ENCODE measurements at places on chromosomes 2 and 18.

DNA sequence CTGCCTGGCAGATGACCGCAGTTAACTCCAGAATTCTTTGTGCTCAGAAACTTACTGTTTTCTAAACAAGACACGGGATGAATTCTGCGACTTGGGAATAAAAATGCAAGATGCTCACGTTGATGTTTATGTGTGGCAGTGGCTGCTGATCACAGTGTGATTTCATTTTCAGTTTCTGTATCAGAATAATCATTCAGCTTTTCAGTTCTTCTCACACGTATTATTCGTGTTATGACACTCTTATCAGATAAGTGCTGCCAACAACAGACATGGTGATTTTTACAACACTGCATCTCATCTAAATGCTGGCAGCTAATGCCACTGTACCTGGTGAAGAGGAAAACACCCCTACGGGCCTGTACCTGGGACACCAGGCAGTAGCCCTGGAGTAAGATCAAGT, 272.9 kb upstream of the REV1 start:
- no peak for DNase-seq

- no peak for DNase-seq
Observed at GRCh38 chr2:67919490-67919889, 143.3 kb downstream of the C1D start.

DNA sequence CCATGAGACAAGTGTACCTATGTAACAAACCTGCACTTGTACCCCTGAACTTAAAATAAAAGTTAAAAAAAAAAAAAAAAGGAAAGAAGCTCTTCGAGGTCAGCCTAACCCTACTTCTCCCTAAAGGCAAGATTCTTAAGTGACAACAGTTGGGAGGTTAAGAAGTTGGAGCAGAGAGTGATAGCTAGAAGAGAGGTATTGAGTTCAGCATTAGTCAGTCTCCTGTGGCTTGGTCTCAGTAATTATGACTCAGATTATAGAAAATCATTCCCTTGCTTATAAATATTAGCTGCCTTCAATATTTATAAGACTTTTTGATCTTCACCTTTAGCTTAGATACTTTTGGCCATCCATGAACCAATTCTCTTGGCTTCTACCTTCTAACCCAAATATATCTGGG, 926.8 kb upstream of the SLC39A10 start:
- DNase-seq: no peak

GRCh38 chr18:53509886-53510285, 714.6 kb downstream of the MBD2 start:
- DNase-seq: no peak

DNA sequence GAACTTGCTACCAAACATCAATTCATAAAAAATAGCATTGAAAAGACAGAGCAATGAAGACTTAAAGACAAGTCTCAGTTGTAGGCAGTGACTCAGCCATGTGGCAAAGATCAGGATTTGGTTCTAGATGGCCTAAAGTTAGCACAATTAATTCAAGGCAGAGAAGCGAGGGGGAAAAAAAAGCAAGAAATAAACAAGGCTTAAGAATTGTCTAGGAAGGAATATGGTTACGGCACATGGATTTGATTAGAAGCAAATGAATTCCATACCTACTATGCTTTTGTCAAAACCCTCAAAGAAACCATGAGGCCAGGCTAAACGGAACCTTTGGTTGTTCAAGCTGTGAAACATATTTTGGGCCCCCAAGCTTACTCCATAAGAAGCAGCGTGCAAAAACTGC, 362.2 kb upstream of the KCNH7 start:
- DNase-seq: no peak

- no peak for DNase-seq
Observed at GRCh38 chr2:85541753-85542457, 2.9 kb downstream of the MAT2A start.

DNA sequence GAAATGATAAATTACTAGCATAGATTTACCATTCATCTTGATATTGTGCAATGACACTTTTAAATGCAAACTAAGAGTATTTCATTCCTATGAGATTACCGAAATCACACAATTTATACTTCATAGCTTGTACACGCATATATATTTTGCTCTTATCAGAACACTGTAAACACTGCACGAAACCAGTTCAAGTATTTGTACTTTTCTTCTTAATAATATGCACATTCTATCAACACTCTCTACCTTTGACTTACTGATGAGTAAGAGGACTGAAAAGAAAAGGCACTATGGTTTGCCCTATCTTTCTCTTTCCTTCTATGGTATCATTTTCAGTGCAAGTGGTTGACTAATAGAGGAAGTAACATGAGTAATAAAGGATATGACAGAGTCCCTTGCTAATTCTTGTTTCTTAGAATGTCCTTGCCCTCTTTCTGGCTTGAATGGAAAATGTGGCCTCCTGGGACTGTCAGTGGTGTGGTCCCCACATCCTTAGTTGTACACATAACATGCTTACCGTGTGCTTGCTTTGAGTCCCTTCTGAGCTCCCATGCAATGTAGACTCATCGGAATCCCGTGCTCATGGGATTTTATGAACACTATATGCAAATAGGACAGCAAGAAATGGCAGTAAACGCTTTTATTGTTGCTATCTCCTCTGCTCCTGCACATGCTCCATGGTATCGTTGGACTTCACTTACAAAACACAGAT, 363.5 kb upstream of the TNP1 start:
- no peak for DNase-seq

GRCh38 chr2:210539578-210540416, 16.6 kb upstream of the CPS1 start:
- no peak for DNase-seq

- no peak for DNase-seq
Observed at GRCh38 chr2:18903750-18904149, 314.4 kb upstream of the NT5C1B start.

GRCh38 chr2:163347982-163348856, 387.6 kb downstream of the FIGN start:
- DNase-seq: peak; percentile 59

DNA sequence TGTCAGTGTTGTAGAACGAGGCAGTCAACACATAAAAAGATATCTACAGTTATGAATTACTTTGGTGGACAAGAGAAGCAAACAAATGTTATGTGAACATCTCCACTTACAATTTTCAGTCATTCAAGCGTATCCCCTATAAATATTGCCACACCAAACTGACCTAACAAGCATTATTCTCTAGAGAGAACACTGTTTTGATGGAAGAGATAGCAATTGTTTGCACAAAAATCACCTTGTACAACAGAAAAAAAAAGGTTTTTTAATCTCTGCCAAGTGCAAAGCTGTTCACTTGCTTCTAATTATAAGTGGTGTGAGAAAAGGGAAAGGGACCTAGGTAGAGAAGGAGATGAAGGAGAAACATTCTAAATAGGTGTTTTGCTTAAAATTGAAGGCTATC, 33.8 kb downstream of the PID1 start:
- DNase-seq: no peak

DNA sequence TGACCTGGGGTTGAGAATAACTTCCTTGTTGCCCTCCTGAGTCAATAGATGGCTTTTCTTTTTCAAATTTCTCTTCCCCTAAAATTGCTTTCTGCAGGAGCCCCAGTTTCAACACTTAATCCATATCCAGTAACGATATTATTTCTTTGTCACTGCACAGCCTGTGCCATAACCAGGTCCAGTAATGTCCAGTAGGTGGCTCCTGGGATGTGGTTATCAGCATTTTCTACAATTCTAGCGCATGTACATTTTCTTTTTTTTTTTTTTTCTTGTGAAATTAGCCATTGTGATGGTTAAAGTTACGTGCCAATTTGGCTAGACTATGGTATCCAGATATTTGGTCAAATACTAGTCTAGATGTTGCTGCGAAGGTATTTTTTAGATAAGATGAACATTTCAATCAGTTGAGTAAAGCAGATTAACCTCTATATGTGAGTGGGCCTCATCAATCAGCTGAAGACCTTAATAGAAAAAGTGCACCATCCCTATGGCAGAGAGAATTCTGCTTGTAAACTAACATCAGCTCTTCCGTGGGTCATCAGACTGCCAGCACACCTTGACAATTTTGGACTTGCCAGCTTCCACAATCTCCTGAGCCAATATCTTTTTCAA, 72.9 kb upstream of the SCG2 start:
- DNase-seq: peak; percentile 11

- peak; percentile 54 for DNase-seq
Observed at GRCh38 chr2:39513641-39514094, 76.6 kb upstream of the MAP4K3 start.

- DNase-seq: no peak
Observed at GRCh38 chr2:38556006-38556801, 46.5 kb downstream of the HNRNPLL start.

DNA sequence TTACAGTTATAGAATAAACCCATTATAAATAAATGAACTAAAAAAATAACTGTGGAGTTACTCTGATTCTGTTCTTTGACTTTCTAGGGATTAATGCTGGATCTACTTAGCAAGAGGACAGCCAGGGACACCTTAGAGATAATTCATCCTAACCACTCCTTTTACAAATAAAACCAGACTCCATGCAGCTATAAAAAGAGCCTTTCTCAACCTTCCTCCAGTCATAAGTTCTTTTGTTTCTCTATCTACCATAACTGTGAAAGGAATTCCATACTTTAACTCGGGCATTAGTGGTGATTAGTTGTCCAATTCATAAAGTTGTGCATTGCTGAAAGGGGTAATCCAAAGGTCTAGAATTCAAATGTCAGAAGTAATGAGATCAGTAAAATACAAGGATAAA, 682.4 kb downstream of the DPP10 start:
- no peak for DNase-seq

GRCh38 chr2:190584980-190585661, 50.6 kb upstream of the NEMP2 start:
- DNase-seq: no peak

GRCh38 chr2:96739076-96739632, 710 bp downstream of the LMAN2L start:
- DNase-seq: no peak

DNA sequence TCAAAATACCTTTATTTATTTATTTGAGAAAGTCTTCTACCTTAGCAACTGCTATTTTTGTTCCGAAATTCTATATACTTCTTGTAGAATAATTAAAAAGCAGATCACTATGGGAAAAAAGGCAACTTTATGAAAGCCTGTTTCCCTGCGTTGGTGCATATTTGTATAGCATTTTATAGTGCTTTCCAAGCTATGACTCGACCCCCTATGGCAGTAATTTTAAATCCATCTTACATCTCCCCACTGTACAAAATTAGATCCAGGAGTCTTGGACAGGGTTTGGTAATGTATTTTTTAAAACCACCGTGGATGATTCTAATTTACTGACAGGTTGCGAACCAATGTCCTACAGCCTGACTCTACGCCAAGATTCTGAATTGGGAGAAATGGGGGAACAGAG, 10.1 kb downstream of the TANK start:
- no peak for DNase-seq

DNA sequence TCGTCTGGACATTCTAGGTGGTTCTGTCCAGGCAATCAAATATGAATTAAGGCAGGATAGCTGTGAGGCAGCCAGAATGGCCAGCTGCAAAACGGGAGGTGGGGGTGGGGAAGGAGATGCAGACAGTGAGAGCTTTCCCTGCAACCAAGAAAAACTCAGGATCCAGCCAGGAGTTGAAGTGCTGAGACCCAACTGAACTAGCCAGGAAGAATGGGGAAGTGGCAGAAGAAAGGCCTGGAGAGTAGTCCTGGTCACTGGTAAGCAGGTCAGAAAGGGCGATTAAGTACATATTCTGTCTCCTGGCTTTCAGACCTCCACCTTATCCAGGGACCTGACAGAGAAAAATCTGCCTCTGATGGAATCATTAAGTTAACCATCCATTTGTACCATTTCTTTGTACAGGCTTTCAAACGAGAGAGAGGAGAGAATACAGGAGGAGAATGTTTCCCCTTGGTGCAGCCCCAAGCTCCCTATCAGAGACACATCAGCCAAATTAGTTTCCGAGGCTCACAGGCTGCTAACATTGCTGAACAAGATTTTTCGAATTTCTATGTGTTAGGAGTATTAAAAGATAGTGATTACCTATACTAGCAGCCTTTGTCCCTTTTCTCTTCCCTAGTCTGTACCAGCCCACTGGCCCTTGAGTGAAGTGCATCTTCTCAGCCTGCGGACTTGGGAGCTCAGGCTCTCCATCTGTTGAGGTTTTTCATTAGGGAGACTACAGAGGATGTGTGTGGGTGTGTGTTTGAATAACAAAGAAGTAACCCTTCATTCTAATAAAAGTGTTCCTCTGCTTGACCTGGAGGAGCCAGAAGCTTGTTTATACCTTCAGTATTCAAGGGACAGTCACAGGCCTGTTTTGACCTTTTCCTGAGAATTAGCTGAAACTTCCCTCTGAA, 12.5 kb upstream of the HOXD1 start:
- peak; percentile 20 for DNase-seq

DNA sequence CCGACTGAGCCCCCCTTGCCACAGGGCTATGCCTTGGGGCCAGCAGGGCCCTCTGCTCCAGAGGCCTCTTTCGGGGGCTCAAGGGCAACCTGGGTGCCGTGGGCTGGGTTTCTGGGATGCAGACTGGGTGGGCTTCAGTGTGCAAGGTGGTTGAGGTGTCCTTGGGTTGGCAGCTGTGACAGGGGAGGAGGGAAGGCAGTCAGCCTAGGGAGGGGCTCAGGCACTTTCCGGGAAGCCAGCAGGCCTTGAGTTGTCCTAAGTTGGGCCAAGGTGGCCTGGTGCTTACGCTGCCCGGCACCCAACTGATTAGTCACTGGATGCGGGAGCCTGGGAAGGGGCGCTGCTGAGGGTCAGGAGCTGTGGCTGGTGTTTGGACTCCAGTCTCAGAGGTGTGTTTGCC, 199.5 kb downstream of the TWIST2 start:
- DNase-seq: no peak

- DNase-seq: peak; percentile 34
Observed at GRCh38 chr2:96404446-96405373, 69.1 kb downstream of the NCAPH start.

DNA sequence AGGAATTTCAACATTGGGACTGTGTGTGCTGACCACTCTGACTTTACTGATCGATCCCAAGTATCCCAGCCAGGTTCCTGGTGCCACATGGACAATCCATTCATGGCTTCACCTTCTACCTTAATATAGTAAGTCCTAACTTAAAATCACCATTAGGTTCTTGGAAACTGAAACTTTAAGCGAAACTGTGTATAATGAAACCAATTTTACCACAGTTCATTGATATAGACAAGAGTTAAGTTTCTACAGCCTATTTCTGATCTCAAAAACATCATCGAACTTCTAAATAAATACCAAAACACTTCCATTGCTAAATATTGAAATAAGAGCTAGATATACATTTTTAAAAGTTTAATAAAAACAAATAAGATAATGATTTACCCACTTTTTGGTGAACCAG, 4.4 kb upstream of the EXOC6B start:
- DNase-seq: no peak

DNA sequence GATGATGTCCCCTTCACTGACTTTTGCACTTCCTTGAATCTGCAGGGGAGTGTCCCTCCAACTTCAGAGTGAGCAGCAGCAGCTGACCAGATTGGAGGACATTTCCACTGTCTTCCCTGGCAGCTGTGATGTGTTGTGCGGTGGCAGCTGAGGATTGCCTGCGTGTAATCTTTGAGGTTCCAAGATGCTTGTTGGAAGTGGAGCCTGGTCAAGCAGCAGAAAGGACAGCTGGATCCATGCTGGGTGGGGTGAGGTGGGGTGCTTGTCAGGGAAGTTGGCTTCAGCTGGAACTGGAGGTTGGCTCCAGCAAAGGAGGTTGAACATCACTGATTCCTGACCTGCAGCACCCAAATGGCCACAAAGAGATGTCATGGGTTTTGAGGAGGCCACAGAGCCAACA, 64.8 kb downstream of the ST3GAL5 start:
- no peak for DNase-seq

All from midbrain (tissue), 1 donor.